ENCODE measurements at places on chromosomes 7 and 10.

GRCh38 chr7:43042302-43042701 lies 70.1 kb upstream of the HECW1 start:
- no peak overlapping the region for H3K4me3 ChIP-seq
- H3K27ac ChIP-seq: no peak overlapping the region
- H3K4me1 ChIP-seq: no peaks in the 10 kb centered on the region

- H3K27ac ChIP-seq: no peak overlapping the region
- H3K4me3 ChIP-seq: no peak overlapping the region
- H3K4me1 ChIP-seq: peaks cover 12% of the 10 kb centered on the region
- peaks cover 24% of the 10 kb centered on the region for H3K36me3 ChIP-seq
Measured at GRCh38 chr10:60257767-60258428, 131.8 kb downstream of the ANK3 start.

DNA sequence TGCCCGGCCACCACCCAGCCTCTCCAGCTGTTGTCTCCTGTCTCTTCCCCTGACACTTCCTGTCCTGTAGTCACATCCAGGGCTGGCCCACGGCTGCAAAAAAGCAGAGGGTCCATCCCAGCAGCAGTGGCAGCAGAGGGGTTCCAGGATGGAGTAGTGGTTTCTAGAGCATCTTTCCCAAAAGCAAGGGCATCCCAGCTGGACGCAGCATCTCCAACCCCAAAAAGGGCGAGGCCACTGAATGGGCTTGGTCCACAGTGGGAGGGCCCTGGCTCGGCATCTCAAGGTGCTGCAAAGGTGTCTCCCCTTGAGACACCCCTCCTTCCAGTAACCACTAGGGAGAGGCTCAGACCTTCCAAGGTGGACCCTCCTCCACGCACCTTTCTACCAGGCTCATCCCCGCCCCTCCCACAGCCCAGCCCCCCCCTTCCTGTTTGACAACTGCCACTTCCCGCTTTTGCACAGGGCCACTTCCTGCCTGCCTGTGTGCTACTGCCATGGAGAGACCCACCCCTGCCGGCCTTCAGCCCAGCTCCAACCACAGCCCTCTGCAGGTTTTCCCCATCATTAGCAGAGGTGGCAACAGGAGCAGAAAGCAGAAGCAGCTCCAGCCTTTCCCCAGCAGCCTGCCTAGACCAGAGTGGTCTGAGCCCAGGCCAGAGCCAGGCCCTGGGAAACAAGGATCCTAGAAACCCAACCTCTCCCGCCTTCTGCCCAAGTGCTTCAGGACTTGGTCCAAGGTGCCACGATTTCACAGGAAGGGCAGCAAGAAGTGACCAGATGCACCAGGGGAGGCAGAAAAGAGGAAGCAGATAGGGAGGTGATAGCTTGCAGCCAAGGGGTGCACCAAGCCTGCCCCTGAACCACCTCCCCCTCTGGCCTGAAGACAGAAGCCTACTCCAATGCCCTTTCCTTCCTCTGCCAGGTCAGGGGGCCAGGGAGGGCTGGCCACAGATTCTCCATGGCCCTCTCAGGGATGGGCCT lies 8.6 kb downstream of the CAMK2G start:
- no peaks in the 10 kb centered on the region for H3K27me3 ChIP-seq
- peaks cover 53% of the 10 kb centered on the region for H3K4me1 ChIP-seq
- peak; percentile 97 for ATAC-seq
- peaks cover 3% of the 10 kb centered on the region for H3K36me3 ChIP-seq
- peak overlapping the region; percentile 93 for H3K27ac ChIP-seq
- H3K4me3 ChIP-seq: peak overlapping the region; percentile 73

- H3K4me3 ChIP-seq: no peak overlapping the region
- no peak overlapping the region for H3K27ac ChIP-seq
- H3K27me3 ChIP-seq: no peaks in the 10 kb centered on the region
Measured at GRCh38 chr7:126302639-126303038, 950.1 kb downstream of the GRM8 start.

DNA sequence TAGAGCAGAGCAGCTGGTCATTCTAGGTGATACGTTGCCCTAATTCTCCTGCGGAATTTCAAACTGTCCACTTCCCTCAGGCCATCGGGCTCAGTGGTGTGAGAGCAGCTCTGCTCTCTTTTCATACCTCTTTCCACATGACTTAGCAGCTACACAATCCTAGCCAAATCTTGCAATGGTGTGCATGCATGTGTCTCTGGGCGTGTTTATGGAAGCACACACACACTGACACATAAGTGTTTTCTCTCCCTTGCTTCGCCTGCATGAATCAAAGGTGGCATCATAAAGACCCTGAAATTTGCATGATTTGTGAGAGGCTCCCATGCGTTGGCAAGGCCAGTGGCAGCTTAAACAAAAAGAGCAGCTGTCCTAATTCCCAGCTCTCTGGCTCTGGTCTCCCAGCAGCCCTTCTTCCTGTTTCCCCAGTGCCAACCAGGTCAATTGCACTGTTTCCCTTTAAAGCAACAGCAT lies 1189.5 kb downstream of the GATA3 start:
- H3K27ac ChIP-seq: no peak overlapping the region
- peaks cover 31% of the 10 kb centered on the region for H3K27me3 ChIP-seq
- no peak overlapping the region for H3K4me3 ChIP-seq
- H3K4me1 ChIP-seq: no peaks in the 10 kb centered on the region

DNA sequence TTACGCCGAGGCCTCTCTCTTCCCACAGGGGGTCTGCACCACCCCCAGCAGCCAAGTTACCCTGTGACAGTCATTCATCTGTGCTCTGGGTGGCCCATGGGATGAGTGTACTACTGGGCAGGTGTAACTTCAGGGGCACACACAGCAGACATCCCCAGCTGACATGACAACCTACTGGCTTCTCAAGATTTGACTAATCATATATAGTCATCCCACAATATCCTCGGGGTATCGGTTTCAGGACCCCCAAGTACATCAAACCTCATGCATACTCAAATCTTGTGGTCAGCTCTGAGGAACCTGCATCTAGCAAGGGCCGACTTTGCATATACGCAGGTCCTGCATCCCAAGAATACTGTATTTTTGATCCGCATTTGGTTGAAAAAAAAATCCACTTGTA lies 336.9 kb upstream of the C7orf33 start:
- H3K36me3 ChIP-seq: peaks cover 18% of the 10 kb centered on the region
- H3K27me3 ChIP-seq: peaks cover 56% of the 10 kb centered on the region
- H3K4me1 ChIP-seq: no peaks in the 10 kb centered on the region
- ATAC-seq: peak; percentile 78

- H3K4me3 ChIP-seq: no peak overlapping the region
- peaks cover 57% of the 10 kb centered on the region for H3K36me3 ChIP-seq
- H3K27me3 ChIP-seq: no peaks in the 10 kb centered on the region
- no peak overlapping the region for H3K27ac ChIP-seq
- H3K4me1 ChIP-seq: peaks cover 7% of the 10 kb centered on the region
Measured at GRCh38 chr10:124977648-124978375, 35.9 kb downstream of the ZRANB1 start.

GRCh38 chr7:7478569-7478968 lies 57.1 kb downstream of the COL28A1 start:
- H3K4me3 ChIP-seq: no peak overlapping the region
- H3K36me3 ChIP-seq: no peaks in the 10 kb centered on the region
- H3K27me3 ChIP-seq: no peaks in the 10 kb centered on the region

- H3K27ac ChIP-seq: no peak overlapping the region
- H3K4me1 ChIP-seq: no peaks in the 10 kb centered on the region
- H3K36me3 ChIP-seq: peaks cover 86% of the 10 kb centered on the region
- ATAC-seq: no peak
- H3K4me3 ChIP-seq: no peak overlapping the region
- no peaks in the 10 kb centered on the region for H3K27me3 ChIP-seq
Measured at GRCh38 chr10:43172645-43173044, 34.4 kb downstream of the CSGALNACT2 start.
